DMS 273 treated with DMSO at 0.1 percent for 48 hours (cell line): ENCODE measurements at places on chromosomes 6 and 20.

- DNase-seq = no peak
These were observed 15.4 kb upstream of the MAPK13 start for GRCh38 chr6:36114798-36115408.

- DNase-seq = no peak
These were observed 4.6 kb downstream of the EGFL8 start for GRCh38 chr6:32168807-32169591.

- no peak for DNase-seq
These were observed 316.0 kb upstream of the IRAK1BP1 start for GRCh38 chr6:78551361-78551760.

DNA sequence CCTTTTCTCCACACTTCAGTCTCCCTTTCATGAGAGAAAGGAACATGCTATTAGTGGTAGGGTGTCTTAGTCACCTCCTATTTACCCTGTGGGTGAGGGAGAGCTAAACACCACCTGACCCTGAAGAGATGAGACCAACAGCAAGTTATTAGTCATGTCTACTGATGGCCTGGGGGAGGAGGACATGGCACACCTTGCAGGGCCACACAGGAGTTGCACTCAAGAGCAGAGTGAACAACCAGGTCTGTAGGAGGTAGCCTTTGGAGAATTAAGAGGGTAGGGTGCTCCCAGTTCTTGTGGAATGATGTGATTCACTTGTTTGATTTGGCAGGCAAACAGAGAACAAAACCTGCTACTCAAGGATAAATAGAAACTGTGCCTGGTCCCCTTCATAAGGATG lies 82.7 kb upstream of the FABP7 start:
- DNase-seq = no peak

DNA sequence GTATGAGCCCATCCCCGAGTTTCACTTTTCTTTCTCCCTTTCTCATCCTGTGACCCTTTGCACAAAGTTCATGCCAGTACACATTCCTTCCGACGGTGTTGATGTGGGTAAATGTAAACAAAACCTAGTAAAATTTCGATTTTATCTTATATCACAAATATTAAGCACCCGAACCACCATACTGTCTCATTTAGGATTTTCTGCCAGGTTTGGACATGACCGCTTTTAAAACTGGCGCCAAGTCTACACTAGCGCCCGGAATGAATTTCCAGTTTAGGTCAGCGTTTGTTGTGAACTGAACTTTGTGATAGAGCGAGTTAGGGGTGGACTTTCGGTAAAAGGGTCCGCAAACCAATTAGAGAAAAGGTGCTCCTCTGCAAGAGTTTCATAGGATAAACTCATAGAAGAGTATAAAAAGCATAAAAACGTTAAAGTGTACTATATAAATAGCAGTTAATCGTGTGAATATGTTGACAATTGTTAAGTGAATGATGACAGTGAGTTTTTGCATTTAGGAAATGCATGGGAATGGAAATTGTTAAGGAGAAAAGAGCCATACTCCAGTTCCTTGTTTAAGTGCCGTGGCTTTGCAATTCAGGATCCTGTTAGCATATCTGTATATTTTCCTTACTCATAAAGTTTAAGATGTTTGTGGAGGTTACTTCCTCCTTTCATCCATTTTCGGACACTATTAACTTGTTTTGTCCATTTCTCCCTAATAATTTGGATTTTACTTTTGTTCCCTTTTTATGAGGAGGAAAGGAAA lies 937 bp downstream of the AKAP7 start:
- no peak for DNase-seq

DNA sequence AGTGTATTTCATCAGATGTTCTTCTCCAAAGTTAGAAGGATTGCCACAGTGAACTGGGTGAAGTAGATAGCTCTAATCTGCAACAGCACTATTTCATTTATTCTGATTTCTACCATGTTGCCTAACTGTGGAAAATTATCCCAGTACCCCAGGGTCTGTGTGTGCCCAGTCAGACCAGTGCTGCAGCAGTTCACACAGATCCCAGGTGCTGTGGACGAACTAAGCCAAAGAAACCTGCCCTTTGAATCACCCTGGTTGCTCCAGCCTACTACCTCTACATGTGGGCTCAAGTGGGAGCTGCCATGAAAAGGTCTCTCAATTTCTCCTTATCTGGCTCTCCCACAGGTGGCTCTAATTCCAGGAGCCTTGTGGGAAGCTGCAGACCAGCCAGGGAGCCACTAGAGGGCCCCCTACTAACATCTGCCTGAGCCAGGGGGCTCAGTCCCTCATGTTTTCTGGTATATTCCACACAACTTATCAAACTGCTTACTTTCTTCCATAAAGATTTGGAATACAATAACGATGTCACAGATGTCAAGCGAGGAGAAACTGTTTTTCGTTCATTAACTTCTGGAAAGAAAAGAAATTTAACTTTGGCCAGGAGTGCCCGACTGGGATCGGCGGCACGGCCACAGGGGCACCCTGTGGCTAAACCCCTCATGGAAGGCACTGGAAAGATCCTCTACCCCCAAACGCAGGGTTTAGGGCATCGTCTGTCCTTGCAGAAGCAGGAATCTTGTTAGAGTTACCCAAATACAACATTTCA lies 31.6 kb upstream of the LY86 start:
- peak; percentile 59 for DNase-seq

DNA sequence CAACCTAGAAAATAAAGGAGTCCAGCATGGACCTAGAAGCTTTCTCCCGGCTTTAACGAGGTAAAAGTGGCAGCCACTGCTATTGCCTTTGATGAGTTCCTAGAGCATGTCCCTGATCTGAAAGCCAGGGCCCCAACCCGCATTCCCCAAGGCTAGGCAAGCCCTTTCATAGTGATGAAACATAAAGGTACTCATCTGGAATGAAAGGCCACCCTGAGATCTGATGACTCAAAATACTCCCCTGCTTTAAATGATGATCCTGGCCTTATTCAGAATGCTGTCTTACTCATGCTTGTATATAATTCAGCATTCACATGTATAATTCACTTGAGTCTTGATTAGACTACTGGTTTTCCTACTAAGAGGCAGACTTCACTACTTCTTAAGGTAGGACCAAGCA lies 21.3 kb downstream of the TTPAL start:
- no peak for DNase-seq

- DNase-seq = peak; percentile 99
These were observed 114.7 kb downstream of the PSMB1 start for GRCh38 chr6:170438402-170438753.

- no peak for DNase-seq
These were observed 100.9 kb downstream of the RCAN2 start for GRCh38 chr6:46390153-46390876.

- no peak for DNase-seq
These were observed 27.6 kb downstream of the GRM1 start for GRCh38 chr6:146056506-146056905.

- peak; percentile 21 for DNase-seq
These were observed 140.1 kb downstream of the QKI start for GRCh38 chr6:163554663-163555062.

GRCh38 chr6:157229132-157229618 lies 94.1 kb downstream of the TMEM242 start:
- DNase-seq = no peak
